ENCODE measurements at places on chromosomes 16 and 17.

- DNase-seq, result no peak
These were observed 7.5 kb downstream of the DNASE1L2 start for GRCh38 chr16:2243781-2244180.

DNA sequence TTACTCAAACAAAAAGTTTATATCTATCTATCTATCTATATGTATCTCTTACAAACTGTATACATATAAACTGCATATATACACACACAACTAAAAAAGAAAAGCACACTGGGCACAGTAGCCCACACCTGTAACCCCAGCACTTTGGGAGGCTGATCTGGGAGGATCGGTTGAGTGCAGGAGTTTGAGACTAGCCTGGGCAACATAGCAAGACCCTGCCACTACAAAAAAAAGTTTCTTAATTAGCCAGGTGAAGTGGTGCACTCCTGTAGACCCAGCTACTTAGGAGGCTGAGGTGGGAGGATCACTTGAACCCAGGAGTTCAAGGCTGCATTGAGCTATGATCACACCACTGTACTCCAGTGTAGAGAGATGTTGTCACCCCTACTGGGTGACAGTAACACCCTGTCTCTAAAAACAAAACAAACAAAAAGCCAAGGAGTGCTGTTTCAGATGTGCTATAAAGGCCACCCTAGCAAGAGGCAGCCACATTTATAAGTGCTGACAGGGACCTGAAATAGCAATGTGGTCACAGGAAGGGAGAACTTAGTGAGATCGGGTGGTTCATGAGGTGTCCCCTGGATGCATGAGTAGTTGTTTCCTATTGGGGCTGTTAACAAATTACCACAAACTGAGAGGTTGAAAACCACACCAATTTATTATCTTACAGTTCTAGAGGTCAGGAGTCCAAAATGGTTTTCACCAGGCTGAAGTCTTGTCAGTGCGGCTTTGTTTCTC, 4.8 kb downstream of the CD2BP2 start:
- no peak for DNase-seq

DNA sequence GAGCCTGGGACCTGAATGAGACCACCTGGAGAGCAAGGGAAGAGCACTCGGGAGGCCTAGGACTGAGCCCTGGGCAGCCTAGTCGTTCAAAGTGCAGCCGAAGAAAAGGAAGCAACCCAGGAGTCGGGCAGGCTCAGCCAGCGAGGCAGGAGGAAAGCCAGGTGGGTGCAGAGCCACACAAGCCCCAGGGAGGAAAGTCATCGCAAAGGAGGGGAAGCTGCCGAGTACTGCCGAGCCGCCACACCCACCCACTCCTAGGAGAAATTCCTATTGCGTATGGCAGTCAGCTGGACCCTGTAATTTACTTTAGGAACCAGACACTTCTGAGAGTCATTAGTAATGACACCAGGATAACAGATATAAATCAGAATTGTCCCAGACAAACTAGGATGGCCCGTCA, 187.6 kb downstream of the KATNIP start:
- no peak for DNase-seq

GRCh38 chr16:50278251-50278650, 11.9 kb downstream of the ADCY7 start:
- DNase-seq, result no peak

GRCh38 chr16:53734908-53735307, 31.0 kb downstream of the FTO start:
- no peak for DNase-seq

DNA sequence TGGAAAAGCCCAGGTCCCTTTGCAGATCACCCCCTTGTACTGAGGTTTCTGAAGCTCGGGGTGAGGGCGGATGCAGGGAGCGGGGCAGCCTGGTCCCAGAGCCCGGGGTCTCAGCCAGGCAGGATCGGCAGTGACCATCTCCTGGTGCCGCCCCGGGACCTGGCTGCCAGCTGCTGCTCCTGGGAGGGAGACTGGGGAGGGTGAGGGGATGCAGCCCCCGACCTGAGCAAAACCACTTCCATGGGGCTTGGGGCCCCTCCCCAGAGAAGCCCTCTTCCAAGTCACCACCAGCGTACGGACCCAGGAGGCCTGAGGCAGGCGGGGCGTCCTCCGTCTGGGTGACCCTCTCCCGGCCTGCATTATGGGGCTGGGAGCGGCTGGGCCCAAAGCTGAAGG, 14.8 kb downstream of the CD7 start:
- DNase-seq, result no peak

GRCh38 chr17:16676676-16677268, 13.3 kb upstream of the CCDC144A start:
- no peak for DNase-seq

DNA sequence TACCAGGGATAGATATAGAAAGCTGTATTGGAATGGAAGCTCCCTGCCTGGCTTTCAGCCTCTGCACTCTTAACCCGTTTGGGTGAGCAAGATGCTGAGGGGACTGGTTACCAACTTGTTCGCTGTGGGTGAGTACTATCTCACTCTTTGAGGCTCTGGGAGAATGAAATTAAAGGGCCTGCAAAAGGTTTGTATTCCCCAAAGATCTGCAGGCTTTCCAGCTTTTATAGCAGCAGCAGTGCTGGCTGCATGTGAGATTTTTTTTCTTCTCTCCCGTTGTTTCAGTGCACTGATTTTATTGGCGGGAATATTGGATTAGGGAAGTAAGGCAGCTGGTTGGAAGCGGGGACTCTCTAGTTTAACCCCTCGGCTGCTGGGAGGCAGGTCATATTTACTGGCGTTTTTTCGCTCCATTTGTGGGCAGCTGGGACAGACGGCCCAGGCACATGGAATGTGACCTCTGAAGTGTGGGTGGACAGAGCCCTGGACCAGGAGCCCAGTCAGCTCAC, 30.9 kb downstream of the C17orf75 start:
- DNase-seq, result no peak

- DNase-seq, result peak; percentile 68
These were observed 11.8 kb downstream of the CSF3 start for GRCh38 chr17:40026816-40027613.

- DNase-seq, result no peak
These were observed 630.8 kb upstream of the KIF2B start for GRCh38 chr17:53191878-53192277.

GRCh38 chr17:37743875-37744632, 805 bp downstream of the HNF1B start:
- DNase-seq, result no peak

GRCh38 chr17:82503728-82504308, 15.7 kb upstream of the FOXK2 start:
- DNase-seq, result no peak

GRCh38 chr17:82217530-82218204, 5.0 kb upstream of the CCDC57 start:
- DNase-seq, result no peak

DNA sequence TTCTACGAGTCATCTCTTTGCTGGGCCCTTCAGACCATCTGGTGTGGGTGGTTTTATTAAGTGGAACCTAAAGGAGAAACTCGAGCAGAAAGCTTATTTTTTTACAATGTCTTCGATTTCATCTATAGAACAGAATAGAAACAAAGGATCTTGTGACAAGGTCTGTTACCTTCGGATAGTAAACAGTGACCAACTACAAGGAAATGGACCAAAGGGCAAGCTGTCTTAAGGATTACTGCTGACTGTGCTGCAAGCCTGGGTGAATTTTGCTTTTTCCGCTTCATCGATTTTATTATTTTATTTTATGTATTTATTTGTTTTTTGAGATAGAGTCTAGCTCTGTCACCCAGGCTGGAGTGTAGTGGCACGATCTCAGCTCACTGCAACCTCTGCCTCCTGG, 348.9 kb upstream of the ERCC4 start:
- DNase-seq, result no peak

All from LoVo (cell line).